ENCODE measurements at places on chromosomes 3 and 15. TPM values are rescaled to one million over a fixed set of nuclear protein-coding genes. Genes with fewer than 3 reads are reported as not detected.

The CCDC33 gene
- polyA plus RNA-seq: not detected

The TRIM42 gene
- polyA plus RNA-seq: not detected

The CAMKV gene
- not detected for polyA plus RNA-seq

The CCR8 gene
- not detected for polyA plus RNA-seq

- no peaks in the 10 kb centered on the region for H3K4me1 ChIP-seq
- no peaks in the 10 kb centered on the region for H3K27me3 ChIP-seq
- no peak overlapping the region for H3K4me3 ChIP-seq
Measured at GRCh38 chr3:185049710-185050109, 103.2 kb downstream of the C3orf70 start.

- no peak overlapping the region for H3K27ac ChIP-seq
- H3K36me3 ChIP-seq: no peaks in the 10 kb centered on the region
- no peak for DNase-seq
- no peaks in the 10 kb centered on the region for H3K27me3 ChIP-seq
- no peaks in the 10 kb centered on the region for H3K4me1 ChIP-seq
Measured at GRCh38 chr3:155519078-155519477, 225.6 kb upstream of the STRIT1 start.

DNA sequence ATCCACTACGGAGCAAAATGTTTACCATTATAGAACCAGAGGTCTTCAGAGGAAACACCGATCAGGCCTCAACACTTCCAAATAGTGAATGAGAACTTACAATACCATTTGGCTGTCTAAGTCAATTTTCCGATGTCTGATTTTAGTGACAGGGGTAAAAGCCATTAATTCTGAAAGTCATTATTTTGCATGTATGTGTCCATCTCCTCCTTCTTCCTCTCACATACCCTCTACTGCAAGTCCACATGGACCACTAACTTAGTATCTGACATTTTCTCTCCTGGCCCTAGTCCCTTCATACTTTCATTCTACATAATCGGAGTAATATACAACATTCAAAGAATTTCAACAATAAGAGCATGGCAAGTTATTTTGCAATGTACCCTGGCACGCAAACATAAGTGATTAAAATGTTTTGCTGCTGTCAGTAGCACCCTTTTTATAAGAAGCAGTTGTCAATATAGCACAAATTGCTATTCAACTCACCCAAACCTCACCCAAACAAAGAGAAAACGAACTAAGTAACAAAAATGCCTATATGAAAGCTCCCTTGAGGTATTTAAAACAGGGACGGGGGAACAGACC lies 1.9 kb downstream of the TOP2B start:
- no peaks in the 10 kb centered on the region for H3K36me3 ChIP-seq
- H3K27me3 ChIP-seq: no peaks in the 10 kb centered on the region
- H3K27ac ChIP-seq: peak overlapping the region; percentile 82
- peak overlapping the region; percentile 76 for H3K4me3 ChIP-seq

DNA sequence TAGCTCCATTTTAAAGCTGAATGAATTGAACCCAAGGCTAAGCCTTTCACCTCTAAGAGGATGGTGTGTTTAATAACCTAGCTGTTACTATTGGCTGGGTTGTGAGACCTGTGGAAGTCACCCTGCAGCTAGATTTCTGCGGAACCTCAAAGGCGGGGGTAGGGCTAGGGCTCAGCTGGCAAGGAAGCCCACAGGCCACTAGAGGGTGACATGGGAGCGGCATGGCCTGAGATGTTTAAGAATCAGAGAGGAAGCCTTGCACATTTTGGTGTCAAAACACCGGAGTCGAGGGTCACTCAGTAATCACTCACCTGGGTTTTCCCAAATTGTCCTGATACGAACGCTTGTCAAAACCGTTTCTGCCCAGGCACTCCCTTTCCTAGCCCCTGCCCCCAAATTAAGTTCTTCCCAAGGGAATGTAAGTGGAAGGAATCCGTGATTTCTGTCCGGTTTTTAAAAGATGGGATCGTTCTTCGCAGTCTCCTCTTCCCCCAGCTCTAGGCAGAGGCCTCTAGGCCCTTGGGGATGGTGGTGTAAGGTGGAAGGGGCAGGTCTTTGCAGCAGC lies 3.8 kb upstream of the ACAD9 start:
- H3K36me3 ChIP-seq: no peaks in the 10 kb centered on the region
- peaks cover 14% of the 10 kb centered on the region for H3K4me1 ChIP-seq
- peak; percentile 60 for DNase-seq
- no peaks in the 10 kb centered on the region for H3K27me3 ChIP-seq
- H3K4me3 ChIP-seq: no peak overlapping the region

DNA sequence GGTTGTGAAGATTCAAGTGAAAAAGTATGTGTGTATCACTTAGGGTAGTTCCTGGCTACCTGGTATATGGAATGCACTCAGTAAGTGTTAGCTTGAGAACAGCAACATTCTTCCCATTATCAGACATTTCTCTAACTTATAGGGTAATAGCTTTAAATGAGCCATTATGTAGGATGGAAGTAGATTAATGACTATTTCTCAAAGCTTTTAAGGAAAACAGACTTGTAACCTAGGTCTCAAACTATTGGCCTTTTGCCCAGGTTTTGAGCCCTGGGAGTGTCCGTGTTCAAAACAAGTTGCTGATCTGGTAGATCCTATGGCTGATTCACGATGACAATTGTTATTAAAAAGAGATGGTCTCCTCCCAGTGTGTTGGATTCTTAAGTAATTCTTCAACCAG lies 129.1 kb upstream of the UMPS start:
- H3K4me1 ChIP-seq: peaks cover 22% of the 10 kb centered on the region
- peak overlapping the region; percentile 23 for H3K27ac ChIP-seq
- H3K4me3 ChIP-seq: no peak overlapping the region
- no peaks in the 10 kb centered on the region for H3K36me3 ChIP-seq
- no peaks in the 10 kb centered on the region for H3K27me3 ChIP-seq
- no peak for DNase-seq

DNA sequence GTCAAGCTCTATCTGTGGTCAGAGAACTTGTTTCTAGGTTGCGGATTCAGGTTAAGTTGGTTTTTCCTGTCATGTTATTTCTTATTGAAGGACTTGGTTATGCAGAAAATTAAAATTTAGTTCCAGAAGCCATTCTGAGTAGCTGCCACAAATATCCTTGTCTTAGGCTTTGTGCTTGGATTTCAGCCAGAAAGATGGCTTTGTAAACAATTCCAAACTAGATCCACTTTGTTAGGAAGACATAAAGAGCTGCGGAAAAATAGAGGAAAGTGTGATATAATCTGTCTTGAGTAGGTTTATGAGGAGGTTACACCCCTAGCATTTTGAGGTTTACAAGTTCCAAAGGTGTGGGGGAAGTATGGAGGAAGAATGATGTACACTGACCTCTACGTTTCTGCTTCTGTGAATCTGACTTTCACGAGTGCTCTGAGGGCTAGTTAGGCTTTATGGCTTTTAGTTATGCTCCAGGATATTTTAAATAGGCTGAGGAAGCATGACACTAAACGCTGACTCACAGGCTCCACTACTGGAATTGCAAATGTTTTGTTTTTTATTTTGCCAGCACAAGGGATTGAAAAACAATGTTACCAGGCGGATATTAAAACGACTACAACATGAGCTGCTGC lies 46.3 kb upstream of the UTS2B start:
- no peak overlapping the region for H3K27ac ChIP-seq
- H3K27me3 ChIP-seq: no peaks in the 10 kb centered on the region
- H3K36me3 ChIP-seq: peaks cover 5% of the 10 kb centered on the region
- H3K4me1 ChIP-seq: no peaks in the 10 kb centered on the region
- DNase-seq: no peak

All from pancreas (tissue), 10 donors.